ENCODE measurements at places on chromosomes 6 and 20.

- no peak for DNase-seq
These were observed 1.9 kb downstream of the PPP1R18 start for GRCh38 chr6:30684386-30685156.

DNA sequence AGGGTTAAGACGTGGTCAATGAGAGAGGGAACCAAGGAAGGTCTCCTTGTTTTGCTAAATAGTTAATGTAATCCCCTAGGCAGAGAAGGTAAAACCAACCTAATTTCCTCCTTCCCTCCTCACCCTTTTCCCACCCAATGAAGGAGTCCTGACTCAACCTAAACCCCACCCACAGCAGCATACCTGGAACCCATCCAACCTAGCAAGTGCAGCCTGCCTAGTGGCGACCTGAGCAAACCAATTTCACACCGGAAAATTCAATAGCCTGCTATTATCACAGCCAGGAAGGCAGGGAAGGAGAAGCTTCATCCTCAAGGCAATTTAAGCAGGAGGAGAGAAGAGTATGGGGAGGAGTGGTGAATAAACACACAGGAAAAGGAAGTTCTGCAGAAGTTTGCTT, 46.9 kb downstream of the OSTM1 start:
- DNase-seq: no peak

DNA sequence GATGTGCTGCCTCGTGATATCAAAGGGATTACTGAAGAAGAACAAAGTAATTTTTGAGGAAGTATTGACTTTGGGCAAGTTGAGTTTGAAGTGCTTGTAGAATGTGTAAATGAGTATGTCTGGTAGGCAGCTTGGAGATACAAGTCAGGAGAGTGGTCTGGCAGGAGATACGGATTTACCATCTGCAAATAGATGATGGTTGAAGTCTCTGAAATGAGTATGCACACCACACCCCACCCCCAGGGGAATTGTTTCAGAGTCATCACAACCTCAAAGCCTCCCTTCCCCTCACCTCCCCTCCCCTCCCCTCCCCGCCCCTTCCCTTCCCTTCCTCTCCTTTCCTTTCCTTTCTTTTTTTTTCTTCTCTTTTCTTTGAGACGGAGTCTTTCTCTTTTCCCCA, 16.4 kb upstream of the MCUR1 start:
- DNase-seq: no peak

DNA sequence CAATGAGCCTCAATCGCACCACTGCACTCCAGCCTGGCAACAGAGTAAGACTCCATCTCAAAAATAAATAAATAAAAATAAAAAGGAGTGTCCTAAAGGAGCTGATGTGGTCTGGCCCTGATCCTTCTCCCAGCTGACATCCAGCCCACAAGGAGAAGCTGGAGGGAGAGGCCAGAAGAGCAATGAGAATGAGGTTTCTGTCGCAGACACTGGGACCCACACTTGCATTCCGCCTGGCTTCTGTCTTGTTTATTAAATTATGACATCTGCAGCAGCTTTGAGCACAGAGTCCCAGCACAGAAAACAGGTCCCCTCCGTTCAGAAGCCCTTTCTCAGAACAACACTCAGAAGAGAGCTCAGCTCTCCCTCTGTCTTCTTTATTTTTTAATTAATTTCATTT, 10.3 kb upstream of the E2F1 start:
- DNase-seq: no peak

- DNase-seq: no peak
These were observed 64.1 kb upstream of the CLVS2 start for GRCh38 chr6:122931916-122932315.

All from RWPE2 (cell line).